ENCODE measurements at places on chromosomes 5 and 9.

DNA sequence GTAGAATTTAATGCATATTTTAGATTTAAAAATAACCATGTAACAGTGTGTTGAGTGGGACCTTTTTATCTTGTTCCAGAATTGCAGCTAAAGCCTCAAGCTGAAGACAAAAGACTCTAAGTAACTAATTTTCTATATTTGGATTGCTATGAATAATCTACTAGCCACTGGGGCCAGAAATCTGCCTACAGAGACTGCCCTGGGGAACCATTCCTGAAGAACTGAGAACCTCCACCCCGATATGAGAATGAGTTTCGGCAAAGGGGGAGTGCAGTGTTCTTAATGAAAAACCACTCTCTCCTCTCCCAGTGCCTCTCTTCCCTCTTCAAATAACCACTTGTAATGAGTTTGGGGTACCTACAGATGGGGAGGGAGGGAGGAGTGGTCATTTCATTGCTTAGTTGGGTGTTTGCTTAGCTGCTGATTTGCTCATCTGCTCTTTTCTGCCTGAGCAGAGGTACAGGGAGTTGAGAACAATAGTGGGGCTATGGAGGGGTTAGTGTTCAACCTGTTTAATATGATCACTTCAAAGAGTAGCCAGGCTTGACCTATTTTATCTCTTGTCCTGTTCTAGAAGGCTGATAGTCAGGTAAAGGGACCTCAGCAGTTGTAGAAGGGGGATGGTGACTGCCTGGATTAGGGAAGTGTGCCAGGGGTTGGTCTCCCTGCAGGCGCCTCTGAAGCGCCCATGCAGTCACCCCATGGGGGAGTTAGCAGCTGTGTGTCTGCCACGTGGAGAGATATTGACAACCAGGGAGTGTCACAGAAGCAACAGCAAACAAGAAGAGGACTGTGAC is 47.7 kb downstream of the ATG10 start:
- DNase-seq, result no peak

- DNase-seq, result peak; percentile 92
Observed at GRCh38 chr5:55850839-55851674, at the start of gene IL31RA. Gene IL31RA (plus strand): TSS chr5:55851357. CDS start chr5:55851571, 214 bp downstream.

- no peak for DNase-seq
Observed at GRCh38 chr5:63375851-63376250, 586.4 kb downstream of the HTR1A start.

GRCh38 chr5:134122530-134122929 is 8.0 kb downstream of the TCF7 start:
- DNase-seq, result no peak

DNA sequence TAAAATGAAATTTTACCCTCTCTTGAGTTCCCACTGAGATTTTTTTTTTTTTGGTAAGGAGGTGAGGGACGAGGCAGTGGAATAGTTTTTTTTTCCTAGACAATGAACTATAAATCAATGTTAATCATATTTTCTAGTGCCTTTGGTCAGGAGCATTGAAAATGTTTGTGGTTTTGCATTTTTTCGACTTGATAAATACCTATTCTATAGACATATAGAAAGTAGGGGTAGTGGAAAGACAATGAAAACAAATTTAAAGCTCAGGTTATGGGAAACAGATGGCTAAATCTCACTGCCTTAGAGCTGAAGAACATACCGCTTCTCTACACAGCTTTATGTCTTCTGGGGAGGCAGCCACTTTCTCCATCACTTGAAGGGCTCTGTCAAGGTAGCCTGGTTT is 94.3 kb downstream of the MRPS27 start:
- DNase-seq, result no peak

GRCh38 chr5:170552621-170553115 is 48.8 kb downstream of the KCNIP1 start:
- DNase-seq, result peak; percentile 98

DNA sequence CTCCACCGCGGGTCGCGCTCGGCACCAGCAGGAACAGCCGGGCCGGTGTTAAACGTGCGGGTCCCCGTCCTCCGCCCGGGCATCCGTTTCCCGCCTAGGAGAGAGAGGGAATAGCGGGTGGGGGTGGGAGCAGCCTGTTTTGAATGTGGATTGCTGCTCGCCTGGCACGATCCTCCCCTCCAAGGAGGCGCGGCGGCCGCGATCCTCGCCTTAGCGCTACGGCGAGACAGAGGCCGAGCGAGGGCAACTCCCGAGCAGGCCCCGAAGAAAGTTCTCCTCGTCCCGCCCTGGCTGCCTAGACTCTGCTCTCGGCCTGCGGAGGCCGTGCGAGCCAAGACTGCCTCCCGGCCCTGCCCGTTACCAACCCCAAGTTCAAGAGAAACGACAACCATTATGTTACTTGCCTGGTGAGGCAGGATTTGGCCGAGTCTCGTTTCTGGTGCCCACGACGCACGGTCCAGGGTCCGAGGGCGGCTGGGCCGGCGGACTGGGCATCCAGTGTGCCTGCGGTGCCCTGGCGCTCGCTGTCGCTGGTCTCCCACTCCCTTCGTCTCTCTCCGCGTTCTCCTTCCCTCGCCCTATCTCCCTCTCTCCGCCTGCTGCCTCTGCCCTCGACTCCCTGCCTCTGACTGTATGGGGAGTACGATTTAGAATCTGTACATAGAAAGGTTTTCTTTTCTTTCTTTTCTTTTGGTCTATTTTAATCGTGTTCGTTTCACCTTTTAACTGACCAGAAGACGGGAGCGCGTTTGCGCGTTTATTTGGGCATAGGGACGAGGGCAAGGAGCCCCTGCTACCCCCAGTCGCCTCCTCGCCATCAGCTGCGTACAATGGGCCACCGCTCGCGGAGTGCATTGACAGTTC is 724 bp downstream of the NR2F1-AS1 start:
- peak; percentile 52 for DNase-seq

GRCh38 chr9:38301376-38302106 is 91.0 kb upstream of the ALDH1B1 start:
- no peak for DNase-seq

GRCh38 chr9:110282018-110282738 is 25.9 kb upstream of the TXN start:
- DNase-seq, result no peak

GRCh38 chr5:93665648-93666047 is 75.8 kb downstream of the POU5F2 start:
- no peak for DNase-seq

DNA sequence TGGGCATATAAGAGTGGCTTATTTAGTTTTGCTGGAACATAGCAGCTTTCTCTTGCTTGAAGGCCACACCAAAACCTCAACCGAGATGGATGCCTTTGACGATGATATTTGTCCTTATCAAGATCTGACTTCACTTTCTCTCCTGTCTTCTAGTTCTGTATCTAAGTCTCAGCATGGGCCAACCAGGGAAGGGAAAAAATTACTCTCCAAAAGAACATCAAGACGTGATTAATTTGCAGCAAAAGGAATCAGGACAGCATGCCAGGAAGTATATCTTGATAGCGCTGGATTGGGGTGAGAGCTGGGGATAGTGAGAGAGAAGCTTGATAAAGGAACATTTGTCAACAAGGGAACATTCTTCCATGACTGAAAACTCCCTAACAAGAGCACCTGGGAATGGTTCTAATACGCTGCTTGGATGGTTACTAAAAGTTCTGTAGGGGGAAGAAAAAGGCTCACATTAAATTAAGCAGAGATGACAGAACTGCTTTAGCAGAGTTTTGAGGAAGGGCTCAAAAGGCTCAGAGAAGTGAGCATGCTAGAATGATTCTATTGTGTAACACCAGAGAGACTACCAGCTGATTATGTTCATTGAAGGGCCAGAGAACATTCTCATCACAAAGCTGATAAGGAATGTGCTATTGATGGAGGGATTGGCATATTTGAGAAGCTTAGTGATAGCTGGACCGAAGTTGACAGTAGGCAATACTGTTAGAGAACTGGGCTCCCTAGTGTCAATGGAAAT is 21.6 kb upstream of the ANXA1 start:
- DNase-seq, result peak; percentile 74

- peak; percentile 80 for DNase-seq
Observed at GRCh38 chr5:177116631-177117373, 16.8 kb upstream of the NSD1 start.

GRCh38 chr9:70488098-70488792 is 73.8 kb upstream of the KLF9 start:
- DNase-seq, result peak; percentile 68

DNA sequence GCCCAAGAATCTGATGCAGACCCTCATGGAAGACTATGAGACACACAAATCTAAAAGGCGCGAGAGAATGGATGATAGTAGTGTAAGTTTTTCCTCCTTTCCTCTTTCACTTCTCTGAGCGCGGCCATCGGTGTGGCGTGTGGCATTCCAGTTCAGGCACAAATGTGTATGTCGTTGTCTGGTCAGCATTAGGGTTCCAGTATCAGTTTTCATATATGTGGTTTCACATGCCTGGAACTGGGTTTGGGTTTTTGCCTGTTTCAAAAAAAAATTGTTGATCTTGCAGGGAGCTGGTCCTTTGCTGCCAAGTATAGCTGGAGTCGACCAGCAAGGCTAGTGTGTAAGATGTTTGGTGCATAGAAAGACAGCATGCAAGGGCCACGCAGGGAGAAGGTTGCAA is 51.5 kb downstream of the C9orf152 start:
- DNase-seq, result no peak

DNA sequence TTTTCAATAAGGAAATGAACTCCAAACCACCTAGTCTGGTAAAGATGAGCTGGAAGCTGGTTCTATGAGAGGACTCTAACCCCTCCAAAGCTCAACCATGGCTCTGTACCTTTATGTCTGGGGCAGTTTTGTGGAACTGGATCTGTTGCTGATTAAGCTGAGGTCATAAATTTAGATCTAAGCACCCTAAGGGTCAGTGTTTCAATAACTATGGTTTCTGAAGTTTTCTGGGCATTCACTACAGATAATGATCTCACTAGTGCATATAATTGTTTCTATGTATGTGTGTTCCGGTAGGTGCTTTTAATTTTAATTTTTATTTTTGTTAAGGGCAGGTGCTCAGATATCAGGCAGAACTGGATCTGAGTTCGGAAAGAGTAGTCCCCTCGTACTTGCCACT is 258.7 kb upstream of the PANK3 start:
- no peak for DNase-seq

GRCh38 chr9:95181226-95181818 is 136.2 kb downstream of the FANCC start:
- no peak for DNase-seq

GRCh38 chr5:44935262-44935661 is 126.5 kb downstream of the MRPS30 start:
- no peak for DNase-seq

- DNase-seq, result no peak
Observed at GRCh38 chr9:37034305-37034937, 353 bp upstream of the PAX5 start.

- DNase-seq, result no peak
Observed at GRCh38 chr9:22056402-22056801, 47.3 kb upstream of the CDKN2B start.
